ENCODE measurements at places on chromosomes 2 and 18.

GRCh38 chr2:207296265-207296948 is 130.7 kb upstream of the KLF7 start:
- DNase-seq: no peak

DNA sequence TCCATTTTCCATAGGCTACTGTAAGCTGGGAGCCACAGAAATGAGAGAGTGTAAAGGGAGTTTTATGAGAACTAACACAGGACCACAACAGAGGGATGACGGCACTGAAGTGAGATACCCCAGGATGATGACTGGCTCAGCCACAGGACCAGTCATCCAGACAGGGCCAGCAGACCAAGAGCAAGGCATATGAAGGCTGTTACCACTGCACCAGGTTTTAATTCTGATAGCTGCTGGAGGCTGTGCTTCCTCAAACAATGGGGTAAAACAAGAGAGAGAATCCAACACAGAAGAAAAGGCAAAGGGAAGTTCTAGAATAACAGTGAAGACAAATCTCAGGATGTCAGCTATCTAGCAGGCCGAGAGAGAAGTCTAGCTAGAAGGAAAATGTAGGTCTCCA is 94.9 kb downstream of the BCL2 start:
- DNase-seq: no peak

DNA sequence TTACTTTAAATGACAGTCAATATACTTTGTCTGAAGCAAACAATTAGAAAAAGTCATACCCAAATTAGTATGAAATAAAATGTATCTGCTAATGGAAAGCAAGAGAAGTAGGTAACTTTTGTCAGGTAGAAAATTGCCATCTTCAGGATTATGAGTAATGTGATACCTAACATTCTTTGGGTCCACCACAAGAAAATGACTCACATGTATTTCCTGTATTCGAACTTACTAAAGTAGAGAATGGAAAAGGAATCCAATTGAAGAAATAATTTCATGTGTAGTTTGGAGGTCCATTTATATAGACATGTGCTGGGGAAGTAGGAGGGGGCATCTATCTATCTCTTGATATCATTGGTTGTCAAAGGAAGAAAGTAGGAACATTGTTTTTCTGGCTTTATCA is 636.2 kb upstream of the CHAC2 start:
- no peak for DNase-seq

- no peak for DNase-seq
Observed at GRCh38 chr2:179141206-179141605, 91.3 kb upstream of the CCDC141 start.

- DNase-seq: peak; percentile 6
Observed at GRCh38 chr2:109448946-109449788, 164.6 kb downstream of the SEPTIN10 start.

- DNase-seq: no peak
Observed at GRCh38 chr2:227623226-227623625, 5.9 kb downstream of the SCYGR4 start.

DNA sequence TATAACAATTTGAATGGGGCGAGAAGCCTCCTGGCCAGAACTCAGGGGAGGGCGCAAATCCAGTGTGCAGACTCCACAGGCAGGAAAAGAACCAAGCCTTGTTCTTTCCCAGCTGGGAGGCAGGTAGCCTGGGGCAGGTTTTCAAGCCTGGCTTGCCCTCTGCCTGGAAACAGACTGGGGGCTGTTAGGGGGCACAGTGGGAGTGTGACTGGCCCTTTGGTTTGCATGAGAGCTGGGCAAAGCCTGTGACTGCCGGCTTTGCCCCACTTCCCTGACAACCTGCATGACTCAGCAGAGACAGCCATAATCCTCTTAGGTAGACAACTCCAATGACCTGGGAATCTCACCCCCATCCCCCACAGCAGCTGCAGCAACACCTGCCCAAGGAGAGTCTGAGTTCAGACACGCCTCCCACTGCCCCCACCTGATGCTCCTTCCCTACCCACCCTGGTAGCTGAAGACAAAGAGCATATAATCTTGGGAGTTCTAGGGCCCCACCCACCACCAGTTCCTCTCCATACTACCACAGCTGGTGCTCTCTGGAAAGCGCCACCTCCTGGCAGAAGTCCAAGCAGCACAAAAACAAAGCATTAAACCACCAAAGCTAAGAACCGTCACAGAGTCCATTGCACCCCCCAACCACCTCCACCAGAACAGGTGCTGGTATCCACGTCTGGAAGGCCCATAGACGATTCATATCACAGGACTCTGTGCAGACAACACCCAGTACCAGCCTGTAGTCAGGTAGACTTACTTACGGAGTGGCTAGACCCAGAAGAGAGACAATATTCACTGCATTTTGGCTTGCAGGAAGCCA is 402.5 kb downstream of the STK39 start:
- peak; percentile 47 for DNase-seq

GRCh38 chr18:10863026-10863425 is 286.3 kb downstream of the PIEZO2 start:
- no peak for DNase-seq

DNA sequence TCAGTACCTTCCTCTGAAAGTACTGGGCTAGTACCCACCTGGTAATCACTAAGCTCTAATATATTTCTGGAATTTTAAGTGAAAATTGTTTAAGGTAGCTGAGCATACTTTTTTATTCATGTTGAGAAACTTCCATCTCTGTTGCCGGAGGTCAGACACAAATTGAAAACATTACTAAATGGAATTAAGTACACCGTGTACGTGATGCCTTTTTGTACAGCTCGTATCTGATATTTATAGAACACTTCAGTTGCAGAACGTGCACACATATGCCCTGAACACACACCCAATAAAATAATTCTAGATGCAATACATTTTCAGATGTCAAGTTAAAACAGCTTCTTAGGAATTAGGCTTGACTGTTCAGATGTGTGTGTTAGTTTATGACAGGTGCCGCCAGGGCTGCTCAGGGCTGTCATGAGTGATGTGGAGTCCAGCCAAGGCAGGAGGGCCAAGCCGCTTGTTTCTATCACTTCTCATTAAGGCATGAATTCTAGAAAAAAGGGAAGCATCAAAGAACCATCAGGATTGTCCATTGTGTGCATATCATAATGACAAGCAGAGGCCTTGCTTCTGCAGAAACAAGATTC is 80.9 kb upstream of the FOSL2 start:
- DNase-seq: no peak

DNA sequence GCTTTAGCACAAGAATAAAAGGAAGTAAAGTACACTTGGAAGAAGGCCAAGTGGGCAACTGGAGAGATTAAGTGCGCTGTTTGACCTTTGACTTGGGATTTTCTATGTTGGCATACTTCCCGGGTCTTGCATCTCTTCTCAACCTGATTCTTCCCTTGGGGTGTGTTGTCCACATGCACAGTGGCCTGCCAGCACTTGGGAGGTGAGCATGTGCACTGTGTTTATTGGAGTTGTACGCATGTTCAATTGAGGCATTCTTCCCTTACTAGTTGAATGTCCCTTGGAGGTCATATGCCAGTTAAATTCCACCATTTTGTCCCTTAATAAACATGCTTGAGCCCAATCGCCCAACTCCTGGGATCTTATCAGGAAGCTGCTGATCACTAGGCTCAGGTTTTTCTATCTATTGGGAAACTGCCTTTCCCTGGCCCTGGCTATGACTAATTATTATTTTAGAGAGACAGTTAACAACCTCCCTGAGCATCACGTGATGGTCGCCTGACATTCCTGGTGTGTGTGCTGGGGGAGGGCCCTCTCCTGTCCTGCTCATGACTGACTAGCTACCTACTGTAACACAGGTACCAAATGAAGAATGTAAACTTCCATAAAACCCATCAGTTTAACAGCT is 62.5 kb upstream of the RAPGEF4 start:
- no peak for DNase-seq

DNA sequence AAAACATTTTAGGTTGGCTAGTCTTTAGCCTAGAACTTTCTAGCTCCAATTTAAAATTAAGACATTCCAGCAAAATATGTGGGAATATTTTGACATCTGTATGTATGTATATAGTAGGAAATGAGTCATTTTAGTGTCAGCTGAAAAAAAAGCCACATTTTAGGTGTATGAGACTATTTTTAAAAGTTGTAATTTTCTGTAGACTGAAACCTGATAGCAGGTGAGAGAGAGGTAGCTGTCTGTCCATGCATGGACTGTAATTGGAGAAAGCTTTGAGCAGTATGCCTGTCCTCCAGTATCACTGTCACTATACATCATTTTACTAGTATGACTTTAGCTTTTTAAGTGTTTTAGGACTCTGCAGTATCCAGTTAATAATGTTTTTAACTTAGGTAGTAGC is 26.1 kb upstream of the PPP1R1C start:
- no peak for DNase-seq

DNA sequence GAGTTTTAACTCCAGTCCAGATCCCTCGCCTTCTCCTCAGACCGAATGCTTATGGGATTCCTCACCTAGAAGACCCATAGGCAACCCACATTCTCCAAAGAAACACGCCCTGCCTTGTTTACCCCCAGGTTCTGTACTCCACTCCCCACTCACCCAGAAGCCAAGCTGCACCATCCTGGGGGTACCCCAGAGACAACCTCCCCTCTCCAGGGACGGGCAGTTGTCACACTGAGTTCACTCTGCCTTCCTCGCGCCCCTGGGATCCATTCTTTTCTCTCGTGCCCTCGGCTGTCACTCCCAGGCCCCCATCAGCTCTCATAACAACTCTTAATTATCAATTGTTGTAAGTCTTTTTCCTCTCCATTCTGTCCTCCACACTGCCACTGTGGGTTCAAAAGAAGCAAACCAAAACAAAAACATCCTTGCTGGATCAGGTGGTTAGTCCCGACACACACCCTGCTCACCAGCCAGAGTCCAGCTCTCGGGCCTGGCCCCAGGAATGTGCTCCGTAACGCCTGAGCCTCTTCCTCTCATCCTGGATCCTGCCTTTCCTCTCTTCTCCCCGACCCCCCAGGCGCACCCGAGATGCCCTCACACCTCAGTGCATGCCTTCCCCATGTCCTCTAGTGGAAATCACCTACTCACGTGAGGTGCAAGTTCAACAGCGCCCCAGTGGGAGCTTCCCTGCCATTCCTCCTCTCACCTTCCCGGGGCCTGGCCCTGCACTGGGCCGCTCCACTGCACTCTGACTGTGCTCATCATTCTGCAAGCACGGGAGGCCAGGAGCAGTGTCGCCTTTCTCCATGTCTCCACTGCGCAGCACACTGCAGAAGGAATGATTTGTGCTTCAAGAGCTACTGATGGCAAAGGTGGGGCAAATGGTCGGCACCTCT is 20.7 kb downstream of the COX7A2L start:
- DNase-seq: no peak

DNA sequence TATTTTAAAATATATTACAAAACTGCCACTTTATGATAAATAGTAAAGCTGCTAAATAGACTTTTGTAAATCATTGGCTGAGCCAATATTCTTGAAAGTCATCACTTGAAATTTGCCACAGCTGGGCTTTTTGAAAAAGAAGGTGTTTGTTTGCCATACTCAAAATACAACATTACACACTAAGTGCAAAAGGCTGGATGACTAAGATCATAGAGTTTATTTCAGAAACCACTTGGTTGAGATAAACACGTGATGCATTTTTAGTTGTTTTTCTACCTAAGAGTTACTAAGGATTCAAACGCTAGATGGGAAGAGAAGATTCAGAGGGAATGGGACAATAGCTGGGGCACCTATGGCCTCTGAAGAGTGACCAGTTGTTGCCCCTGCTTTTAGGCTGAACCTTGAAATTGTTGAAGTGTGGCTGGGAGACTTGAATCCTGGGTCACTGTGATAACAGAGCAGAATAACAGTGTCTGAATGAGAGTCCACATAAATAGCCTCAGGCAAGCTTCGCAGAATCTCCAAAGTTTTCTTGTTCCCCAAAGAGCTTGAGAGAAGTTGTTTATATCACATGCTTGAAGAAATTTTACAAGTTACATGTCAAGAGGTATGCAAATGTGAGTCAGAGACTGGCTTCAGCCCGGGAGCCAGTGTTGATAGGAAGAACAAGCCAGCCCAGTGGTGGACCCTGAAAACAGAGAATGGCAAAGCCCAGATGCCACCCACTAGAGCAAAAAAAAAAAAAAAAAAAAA is 409.8 kb downstream of the GPD2 start:
- no peak for DNase-seq

DNA sequence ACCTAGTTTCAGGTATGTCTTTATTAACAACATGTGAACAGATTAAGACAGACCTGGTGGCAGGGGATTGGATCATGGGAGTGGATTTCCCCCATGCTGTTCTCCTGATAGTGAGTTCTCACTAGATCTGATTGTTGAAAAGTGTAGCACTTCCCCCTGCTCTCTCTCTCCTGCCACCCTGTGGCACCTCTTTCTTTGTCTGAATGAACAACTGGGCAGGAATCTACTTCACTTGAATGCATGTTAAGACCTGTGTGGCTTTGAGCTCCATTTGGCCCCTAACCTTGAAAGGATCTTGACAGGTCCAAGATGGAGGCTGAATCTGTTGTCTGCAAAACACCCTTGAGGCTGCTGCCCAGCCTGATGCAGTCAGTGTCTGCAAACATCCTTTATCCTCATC is 194.4 kb downstream of the RNF144A start:
- no peak for DNase-seq

DNA sequence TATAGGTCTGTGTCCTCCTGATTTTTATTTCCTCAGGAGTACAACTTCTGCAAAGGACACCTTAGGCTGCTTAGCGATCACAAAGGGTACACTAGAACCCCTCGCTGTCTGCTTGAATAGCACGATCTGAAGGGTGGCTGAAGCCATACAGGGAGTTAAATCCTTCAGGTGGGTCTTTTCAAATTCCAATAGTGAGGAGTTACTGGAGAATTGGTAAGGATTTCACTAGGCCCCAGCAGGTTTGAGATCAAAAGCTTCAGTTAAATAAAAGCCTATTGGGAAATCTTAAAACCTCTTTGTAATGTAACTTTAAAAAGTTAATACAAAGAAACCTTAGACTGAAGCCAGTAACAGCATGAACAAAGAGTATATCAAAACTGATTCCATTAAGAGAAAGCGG is 613.1 kb downstream of the ZEB2 start:
- DNase-seq: no peak

GRCh38 chr2:8095978-8096377 is 585.9 kb upstream of the ID2 start:
- no peak for DNase-seq

GRCh38 chr2:45822272-45822630 is 170.8 kb downstream of the PRKCE start:
- DNase-seq: no peak

DNA sequence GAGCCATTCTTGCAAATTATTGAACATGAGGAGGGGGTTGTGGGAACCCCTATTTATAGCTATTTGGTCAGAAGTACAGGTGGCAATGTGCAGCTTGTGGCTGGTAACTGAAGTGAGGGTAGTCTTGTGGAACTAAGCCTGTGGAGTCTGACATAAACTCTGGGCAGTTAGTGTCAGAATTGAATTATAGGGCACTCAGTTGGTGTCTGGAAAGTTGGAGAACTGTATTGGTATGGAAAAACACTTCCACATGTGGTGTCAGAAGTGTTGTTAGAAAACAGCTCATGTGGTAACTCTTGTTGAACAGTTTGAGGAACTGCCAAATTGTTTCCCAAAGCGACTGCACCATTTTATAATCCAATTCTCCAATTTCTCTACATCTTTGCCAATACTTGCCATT is 7.5 kb downstream of the RALBP1 start:
- DNase-seq: no peak

- no peak for DNase-seq
Observed at GRCh38 chr2:174568425-174568824, 29.2 kb downstream of the WIPF1 start.
